Left renal cortex interstitium (tissue), 4 donors: ENCODE measurements at places on chromosomes 6 and 20. TPM values are rescaled to one million over a fixed set of nuclear protein-coding genes. Genes with fewer than 3 reads are reported as not detected.

EPHA7 gene
- 36.3 TPM for polyA plus RNA-seq

DNA sequence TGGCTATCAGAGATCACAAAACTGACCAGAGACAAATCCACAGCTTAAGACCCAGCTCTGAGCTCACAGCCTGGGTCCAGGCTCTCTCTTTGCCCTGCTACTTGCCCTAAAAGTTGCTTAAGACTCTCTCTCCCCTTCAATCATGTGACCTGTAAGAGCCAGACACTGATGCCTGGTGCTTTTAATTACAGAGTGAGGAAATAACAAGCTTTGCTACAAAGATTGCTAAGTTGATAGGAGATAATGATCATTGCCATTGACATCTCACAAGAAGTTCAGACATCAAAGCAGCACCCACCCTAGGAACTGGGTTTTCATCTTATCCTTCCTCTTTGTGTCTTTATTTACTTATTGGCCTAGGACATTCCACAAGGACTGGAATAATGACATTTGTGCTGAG is 125.9 kb upstream of the CD93 start:
- no peak for DNase-seq

GRCh38 chr6:111430605-111431376 is 52.2 kb downstream of the REV3L start:
- DNase-seq, result no peak

SAMD10 gene
- polyA plus RNA-seq, result 14.2 TPM

GRCh38 chr6:142802124-142802523 is 142.9 kb downstream of the HIVEP2 start:
- DNase-seq, result no peak

- no peak for DNase-seq
Observed at GRCh38 chr20:2133318-2134183, 31.9 kb downstream of the STK35 start.
